ENCODE measurements at places on chromosomes 5 and 9.

DNA sequence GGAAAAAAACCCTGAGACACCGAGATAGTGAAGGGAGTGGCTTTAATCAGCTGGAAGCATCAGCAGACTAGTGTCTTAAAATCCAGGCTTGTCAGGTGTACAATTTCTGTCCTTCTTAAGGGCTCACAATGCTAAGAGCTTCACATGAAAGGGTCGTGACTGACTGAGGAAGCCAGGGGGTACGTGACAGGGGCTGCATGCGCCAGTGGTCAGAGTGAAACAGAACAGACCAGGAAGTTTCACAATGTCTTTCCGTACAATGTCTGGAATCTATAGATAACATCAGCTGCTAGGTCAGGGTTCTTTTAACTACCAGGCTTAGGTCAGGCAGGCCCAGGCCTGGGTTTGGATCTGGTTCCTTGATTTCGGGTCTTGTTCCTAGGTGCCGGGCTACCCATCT is 253.0 kb downstream of the CDH10 start:
- DNase-seq = no peak

- DNase-seq = no peak
Measured at GRCh38 chr9:18492612-18493011, 18.7 kb downstream of the ADAMTSL1 start.

DNA sequence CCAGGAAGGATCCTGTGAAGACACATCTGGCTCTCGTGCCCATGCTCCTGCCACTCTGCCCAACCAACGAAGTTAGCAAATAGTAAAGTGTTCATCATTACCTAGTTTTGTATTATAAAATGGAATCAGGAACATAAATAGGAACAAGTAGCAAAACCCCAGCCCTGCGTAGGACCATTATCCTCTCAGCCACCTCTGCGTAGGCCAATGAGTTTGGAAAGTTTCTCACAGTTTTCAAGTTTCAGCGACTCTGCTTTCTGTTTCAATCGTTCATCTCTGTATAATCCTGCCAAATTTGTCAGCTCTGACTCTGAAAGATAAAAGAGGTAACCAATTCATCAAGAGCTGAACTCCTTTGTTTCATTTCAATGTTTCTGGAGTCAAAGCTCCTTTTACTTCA is 10.1 kb upstream of the SPATA24 start:
- no peak for DNase-seq

DNA sequence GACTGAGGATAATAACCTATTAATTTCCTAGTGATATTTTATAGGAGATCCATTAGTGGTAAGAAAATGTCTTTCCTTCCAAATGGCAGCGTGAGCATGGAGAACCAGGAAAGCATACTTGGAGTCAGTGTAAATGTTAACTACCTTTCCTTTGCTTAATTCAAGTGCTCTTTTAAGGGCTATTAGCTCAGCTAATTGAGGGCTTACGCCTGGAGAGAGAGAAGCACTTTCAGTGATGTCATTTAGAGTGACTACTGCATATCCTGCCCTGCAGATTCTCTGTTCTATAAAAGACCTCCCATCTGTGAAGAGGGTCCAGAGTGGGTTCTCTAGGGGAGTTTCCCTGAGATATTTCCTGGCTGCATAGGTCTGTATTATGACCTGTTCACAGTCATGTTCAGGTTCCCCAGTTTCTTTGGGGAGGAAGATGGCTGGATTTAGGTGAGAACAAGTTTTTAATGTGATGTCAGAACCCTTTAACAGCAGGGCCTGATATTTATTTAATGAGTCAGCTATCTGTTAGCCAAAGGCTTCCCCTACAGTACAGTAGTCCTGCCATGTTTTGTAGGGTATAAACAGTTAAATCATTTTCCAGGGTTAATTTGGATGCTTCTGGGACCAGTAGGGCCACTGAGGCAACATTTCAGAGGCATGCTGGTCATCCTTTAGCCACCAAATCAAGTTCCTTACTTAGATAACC is 89.6 kb downstream of the TRIM36 start:
- no peak for DNase-seq

GRCh38 chr5:139668924-139669661 is 20.9 kb downstream of the CXXC5 start:
- DNase-seq = no peak

DNA sequence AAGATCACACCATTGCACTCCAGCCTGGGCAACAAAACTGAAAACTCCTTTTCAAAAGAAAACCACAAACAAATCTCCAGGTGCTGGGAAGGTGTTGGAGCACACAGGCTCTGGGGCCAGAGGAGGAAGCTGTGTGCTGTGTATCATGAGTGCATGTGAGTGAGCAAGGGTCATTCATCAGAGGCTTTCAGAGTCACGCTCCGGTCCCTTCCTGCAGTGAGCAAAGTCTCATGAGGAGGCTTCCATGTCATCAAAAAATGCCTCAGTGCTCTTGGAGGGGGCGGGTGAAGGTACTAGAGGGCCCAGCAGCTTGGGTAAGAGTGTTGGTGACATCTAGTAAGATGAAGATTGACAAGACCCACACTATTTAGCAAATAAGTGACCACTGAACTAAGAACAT is 48.3 kb upstream of the TESK1 start:
- DNase-seq = no peak

DNA sequence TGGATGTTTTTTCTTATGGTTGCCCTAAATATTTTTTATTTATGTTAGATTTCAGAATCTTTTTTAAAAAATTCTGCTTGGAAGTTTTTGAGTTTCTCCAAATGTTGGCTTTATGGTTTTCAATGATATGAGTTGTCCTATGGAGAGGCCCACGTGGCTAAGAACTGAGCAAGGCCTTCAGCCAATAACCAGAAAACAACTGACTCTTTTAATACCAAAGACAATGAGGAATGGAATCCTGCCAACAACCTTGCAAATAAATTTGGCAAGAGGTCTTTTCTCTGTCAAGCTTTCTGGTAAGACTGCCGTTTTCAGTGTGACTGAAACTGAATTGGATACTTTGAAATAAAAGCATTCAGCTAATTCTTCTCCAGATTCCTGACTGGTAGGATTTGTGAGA is 1740.1 kb upstream of the WWC1 start:
- no peak for DNase-seq

GRCh38 chr5:113336975-113337374 is 97.8 kb downstream of the TSSK1B start:
- no peak for DNase-seq
